ENCODE measurements at places on chromosomes 13 and 19.
A peak's percentile ranks its signal among the peaks of the same experiment; 100 is the strongest.

DNA sequence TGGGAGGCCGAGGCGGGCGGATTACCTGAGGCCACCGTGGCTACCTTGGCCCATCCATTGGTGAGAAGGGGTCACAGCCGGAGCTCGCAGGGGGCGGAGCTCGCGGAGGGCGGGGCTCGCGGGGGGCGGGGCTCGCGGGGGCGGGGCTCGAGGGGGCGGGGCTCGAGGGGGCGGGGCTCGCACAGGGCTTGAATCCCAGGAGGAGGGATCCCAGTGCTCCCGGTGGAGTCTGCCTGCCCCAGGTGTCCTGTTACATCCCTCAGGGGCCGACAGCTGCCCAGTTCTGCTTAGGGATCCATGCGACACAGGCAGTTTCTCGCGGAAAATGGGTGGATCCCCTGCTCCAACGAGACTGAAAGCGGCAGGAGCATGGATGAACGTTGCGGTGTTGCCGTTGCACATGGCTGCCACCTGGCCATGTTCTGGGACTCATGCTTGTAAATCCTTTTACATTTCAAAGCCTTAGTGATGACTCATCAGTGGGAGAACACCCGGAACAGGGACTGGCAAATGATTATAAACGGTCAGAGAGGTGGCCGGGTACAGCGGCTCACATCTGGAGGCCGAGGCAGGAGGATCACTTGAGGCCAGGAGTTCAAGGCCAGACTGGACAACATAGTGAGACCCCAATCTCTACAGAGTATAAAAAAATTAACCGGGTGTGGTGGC is 25.1 kb downstream of the TMPRSS9 start:
- DNase-seq = peak; percentile 83

- no peak for DNase-seq
Measured at GRCh38 chr13:94309576-94309975, 169.9 kb downstream of the DCT start.

- no peak for DNase-seq
Measured at GRCh38 chr13:20672772-20673171, 30.7 kb upstream of the IL17D start.

DNA sequence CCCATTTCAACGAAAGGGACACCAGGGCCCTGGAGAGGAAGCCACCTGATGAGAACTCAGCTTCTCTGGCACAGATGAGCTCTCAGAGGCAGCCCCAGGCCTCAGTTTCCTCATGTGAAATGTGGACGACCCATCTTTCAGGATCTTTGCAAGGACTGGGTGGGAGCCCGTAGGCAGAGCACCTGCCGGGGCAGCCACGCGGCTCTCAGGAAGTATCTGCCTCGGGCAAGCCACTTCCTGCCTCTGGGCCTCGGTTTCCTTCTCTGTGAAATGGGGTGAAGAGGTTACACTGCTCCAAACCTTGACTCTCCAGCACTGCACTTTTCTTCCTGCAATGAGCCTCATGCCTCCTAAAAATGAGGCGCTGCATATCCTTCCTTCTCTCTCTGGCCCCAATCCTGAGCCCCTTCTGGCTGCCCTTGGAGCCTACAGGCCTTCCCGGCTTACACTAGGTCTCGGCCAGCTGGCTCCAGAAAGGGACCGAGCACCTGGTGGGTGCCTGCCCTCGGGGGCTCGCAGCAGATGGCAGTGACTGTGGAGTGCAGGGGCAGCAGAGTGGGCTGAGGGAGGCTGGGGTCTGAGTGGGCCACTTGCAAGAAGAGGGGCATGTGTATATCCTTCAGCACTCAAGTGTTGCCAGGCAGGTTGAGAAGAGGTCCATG is 3.5 kb downstream of the SSBP4 start:
- DNase-seq = no peak

DNA sequence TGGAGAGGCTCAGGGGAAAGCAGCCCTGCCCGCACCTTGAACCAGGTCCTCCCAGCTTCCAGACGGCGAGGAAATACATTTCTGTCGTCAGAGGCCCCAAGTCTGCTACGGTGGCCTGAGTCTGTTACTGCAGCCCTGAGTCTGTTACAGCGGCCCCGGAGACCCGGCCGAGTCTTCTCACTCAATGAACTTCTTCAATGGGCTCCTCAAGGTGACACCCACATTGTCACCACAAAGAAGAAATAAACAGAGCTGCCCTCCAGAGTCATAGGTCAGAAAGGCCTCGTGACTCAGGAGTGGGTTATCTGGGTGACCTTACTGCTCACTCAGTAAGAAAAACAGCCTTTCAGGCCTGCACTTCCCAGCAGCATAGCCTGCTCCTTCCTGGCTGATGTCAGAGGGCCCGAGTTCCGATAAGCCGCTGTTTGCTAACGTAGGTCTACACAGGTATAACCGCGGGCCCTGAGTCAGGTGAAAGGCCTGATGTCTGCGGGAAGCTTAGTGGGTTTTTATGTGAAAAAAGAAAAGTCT is 66.9 kb upstream of the TM9SF2 start:
- DNase-seq = no peak

DNA sequence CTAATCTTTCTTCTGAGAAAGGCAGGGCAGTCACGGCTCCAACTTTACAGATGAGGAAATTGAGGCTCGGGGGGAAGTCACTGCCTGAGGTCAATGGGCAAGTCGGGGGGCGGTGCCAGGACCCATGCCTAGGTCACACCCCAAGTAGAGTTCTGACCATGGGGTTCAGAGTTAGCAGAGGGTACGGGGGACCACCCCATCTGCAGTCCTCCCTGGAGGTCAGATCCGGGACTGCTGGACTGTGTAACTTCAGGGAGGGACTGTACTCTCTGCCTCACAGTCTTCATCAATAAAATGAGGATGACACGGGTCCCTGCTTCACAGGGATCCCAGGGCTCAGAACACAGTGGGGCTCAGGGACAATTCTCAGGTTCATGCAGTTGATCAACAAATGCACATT is 7.7 kb downstream of the SLC5A5 start:
- no peak for DNase-seq

DNA sequence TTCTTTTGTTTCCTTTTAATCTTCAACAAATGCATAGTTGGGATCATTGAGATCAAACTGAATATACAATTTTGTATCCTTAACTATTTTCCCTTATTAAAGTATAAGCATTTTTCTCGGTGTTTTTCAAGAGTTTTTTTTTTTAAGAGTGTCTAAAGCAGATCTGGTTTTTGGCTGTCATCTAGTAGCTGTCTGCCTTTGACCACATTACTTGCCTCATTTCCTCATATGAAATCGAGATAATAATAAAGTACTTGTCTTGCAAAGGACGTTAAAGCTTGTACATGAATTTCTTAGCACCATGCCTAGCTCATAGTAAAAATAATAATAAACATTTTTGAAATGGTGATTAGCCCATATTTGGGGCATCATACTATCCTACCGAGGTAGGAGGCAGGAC is 121.2 kb downstream of the PDS5B start:
- no peak for DNase-seq

DNA sequence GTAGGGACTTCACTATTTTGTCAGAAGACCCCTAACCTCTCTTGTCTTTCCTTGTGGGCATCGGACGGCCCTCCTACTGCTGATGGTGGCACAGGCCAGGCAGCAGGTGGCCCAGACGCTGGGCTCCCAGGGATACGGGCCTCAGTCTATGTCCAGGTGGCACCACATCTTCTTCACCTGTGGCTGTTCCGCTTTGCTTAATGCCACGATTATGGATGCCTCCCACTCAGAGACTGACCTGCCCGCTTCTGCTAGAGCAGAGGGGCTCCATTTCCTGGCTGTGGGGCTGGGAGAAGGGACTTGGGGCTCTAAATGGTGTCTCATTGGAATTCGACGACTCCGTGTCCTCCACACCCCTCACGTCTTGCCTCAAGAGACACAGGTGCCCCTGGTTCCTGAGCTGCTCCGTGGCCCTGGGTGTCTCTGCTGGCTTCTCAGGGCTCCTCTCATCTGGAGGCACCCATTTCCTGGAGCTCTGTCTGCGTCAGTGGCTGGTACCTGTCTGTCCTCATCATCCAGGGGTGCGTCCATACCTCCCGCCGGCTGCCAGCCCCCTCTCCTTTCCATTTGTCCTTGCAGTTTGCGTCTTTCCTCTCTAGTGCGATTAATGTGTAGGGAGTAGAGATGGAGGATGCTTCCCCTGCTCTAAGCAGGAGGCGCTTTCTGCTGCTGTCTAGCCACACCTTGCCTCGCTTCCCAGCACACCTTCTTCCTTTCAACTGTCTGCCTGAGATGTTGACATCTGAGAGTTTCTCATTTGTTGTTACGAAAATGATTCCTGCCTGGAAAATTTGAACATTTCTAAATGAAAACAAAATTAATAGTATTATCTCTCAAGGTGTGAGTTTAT is 63.4 kb downstream of the TEX29 start:
- DNase-seq = no peak

- DNase-seq = no peak
Measured at GRCh38 chr19:54916822-54917221, 10.9 kb downstream of the NCR1 start.

- no peak for DNase-seq
Measured at GRCh38 chr13:41058295-41059070, 2.8 kb upstream of the WBP4 start.

DNA sequence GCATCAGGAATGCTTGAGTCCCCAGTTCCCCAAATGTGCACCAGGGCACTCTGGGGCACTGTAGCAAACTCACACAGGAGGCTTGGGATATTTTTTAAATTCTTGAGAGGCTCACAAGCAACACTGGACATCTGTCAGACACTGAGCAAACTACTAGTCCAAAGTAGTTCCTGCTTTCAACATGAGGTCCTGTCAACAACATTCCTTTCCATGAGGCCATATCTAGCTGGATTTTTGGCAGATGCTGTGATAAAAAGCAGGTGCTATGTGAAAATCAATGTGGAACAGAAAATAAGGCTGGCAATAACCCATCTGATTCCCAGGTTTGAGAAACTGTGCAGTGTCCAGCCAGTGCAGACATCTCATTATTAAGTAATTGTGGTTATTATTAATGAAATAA is 50.5 kb downstream of the STARD13 start:
- no peak for DNase-seq

DNA sequence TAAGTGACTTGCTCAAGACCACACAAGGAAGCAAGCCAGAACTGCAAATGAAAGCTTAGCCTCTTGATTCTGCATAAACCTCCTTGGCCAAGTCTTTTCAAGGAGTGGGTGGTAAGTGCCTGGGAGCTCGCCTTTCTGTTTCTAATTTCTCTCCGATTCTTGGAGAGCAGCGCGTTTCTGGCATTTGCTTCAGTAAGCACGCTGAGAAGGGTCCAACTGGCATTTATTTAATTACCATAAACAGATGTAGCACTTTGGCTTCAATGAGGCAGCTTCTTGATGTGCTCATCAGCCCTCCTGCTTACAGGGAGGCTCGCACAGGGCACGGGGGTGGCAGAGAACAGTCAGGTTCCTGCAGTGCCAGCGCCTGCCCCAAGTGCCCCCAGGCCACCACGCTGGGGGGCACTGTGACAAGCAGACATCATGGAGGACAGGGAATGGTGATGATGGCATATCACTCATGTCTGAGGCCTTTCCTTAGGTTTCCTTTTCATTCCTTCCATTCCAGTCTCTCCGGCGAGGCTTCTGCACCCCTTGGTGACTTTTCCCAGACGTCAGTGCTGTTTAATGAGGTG is 13.3 kb downstream of the SIAH3 start:
- DNase-seq = peak; percentile 80

- no peak for DNase-seq
Measured at GRCh38 chr19:55314396-55314795, 10.7 kb downstream of the TMEM150B start.

DNA sequence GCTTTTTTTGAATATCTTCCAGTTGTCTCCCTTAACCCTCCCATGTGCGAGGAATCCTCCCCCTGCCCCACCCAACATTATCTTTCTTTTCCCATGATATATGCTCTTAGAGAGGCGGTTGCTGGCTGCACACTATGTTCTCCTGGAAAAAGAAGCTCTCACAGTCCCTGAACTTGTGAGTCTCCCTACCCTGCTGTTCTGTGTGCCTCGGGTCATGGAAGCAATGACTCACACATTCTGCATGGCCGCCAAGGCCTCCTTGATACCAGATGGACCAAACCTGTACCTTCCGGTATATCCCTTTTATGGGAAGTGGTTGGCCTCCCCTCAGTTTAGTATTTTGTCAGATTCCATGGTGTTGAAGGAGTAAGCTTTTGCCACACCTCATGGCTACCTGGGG is 705.4 kb downstream of the SLITRK6 start:
- no peak for DNase-seq

DNA sequence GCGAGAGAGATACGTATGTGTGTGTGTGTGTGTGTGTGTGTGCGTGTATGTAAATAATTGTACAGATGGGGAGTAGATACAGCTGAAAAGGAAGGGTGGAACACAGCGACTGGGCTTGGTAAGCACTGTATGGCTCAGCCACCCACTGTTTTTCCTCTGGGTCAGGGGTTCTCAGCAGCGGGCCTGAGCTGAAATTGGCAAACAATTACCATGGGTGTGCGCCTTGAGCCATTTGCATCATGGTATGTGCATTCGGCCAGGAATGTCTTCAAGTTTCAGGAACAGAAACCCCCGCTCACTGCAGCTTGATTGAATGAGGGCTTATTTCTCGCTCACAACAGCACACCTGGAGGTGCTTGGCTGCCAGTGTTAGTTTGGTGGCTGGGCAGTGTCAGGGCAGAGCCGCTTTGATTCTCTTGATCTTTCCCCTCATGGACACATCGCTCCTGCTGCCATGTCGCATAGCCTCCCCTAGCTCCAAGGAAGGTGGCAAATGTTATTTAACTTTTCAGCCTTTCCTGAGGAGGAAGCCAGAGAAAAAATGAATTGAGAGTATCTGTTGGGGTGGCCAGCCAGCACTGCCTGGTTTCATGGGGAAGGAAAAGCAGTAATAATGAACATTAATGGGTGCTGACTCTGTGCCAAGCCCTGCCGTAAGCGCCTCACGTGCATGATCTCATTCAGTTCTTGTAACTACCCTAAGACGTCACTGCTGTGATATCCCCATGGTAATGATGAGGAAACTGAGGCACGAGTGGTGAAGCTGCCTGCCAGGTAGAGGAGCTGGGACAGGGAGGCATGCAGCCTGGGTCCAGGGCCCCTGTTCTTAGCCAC is 126.9 kb downstream of the SIPA1L3 start:
- no peak for DNase-seq

- DNase-seq = no peak
Measured at GRCh38 chr13:98110749-98111148, 32.1 kb upstream of the FARP1 start.

DNA sequence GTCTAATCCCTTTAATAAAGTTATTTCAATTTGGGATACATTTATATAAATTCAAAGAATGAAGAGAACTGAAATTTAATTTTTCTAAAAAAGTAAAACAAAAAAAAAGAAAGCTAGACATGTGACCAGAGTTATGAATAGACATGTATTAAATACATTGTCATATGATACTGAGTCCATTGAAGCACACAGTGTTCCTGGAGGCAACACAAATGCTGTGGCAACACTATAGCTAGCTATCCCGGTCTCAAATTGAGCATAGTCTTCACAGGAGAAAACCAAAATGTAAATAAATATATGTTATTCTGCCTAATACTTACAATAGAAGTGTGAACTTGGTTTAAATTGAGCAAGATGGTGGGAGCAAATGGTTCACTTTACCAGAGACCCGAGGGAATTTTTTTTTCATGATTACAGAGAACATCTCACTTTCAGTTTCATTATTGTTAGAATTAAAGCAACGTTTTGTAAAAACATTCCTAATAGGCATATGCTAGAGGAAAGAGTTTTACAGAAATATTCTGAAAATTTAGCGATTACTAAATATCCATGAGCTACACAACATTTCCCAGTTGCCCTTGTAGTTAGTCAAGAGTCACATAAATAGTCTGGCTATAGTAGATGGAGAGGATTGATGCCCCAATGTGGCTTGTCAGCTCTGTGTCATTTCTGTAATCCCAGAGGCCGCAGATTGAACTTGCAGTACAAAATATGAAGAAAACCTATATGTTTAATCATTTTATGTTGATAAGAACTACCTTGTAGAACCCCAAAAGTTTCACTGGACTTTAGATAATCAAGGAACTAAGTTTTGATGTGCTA is 775.7 kb upstream of the SPRY2 start:
- no peak for DNase-seq
